ENCODE measurements at places on chromosomes 4 and X.

DNA sequence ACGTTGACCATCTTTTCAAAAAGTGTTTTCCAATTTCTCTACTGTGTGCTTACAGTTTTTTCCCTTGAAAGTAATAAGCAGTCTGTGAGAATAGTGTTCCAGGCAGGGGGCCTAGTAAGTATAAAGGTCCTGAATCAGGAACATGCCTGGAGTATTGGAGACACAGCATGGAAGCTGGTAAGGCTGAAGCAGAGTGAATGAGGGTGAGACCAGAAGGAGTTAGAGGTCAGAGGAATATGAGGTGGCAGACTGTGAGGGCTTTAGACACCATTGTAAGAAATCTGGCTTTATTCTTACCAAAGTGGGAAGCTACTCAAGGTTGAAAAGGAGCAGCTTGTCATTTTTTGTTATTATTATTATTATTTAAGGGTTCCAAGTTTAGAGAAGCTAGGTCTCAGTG, 107.4 kb downstream of the CT47B1 start:
- no peak for DNase-seq

- DNase-seq = no peak
Observed at GRCh38 chrX:9180623-9181022, 146.7 kb upstream of the FAM9B start.

DNA sequence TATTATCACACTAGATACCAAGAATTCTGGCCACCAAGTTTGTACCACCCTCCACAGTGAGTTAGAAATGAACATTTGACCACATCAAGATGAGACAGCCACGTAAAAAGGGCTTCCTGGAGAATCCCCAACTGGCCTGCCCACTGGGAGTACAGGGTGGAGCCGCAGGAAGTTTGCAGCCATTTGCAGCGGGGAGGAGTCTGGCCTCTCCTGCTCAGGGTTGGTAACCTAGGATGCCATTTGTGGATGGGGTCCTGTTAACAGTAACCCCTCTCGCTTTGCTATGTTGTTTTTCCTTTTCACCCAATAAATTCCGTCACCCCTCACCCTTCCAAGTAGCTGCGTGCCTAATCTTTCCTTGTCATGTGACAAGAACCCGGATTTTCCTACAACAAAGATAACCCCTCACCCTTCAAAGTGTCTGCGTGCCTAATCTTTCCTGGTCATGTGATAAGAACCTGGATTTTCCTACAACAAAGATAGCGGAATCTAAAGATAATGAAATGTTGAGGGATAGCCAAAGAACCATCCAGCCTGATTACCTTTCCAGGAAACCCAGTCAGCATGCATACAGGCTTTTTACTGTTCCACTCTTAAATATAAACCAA, 245.4 kb downstream of the NAF1 start:
- DNase-seq = no peak

DNA sequence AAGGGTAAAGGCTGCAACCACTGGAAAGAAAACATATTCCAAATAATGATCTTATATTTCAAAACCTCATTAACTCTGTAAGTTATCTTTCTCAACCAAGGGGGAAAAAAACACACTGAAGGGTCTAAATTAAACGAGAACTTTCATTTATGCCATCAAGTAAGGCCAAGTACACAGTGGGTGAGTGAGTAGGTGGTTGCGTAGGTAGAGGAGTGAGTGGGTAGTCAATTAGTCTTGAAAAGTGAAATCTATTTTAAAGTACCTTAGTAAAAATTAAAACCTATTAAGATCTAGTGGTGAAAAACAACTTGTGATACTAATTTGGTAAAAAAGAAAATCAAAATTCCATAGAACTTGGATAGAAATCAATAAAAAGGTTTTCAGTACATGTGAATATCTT, 3.5 kb downstream of the CASK start:
- DNase-seq = no peak

DNA sequence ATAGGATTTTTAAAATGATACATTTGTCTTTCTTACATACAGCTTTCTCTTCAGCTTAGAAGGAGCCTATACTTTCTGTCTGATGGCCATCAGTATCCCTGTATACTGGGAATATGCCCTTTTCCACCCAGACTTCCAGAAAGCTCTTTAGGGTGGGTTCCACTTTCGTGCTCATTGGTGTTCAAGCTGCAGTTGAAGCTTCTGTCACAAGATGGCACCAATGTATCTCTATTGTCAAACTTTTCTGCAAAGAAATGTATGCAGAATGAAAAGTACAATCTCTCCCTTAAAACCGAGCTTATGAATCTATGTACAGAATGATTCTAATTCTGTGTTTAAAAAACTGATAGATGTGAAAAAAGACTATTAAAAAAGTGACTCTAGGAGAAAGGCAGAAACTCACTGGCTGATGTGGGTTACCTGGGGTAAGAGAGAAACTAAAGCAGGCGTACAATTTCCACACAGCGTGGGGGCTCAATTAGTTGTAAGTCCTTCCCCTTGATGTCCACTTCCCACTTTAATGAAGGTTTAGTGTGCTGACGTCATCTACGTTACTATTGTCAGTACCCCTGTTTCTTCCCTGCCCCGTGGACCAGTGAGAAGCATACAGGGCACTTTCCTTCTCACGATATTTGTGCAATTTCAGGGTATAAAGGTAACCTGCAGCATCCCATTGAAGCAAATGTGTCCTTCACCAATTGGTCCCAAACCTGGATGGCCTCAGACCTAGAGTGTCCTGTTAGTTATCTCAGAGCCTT, 57.3 kb upstream of the TCEAL2 start:
- DNase-seq = no peak

DNA sequence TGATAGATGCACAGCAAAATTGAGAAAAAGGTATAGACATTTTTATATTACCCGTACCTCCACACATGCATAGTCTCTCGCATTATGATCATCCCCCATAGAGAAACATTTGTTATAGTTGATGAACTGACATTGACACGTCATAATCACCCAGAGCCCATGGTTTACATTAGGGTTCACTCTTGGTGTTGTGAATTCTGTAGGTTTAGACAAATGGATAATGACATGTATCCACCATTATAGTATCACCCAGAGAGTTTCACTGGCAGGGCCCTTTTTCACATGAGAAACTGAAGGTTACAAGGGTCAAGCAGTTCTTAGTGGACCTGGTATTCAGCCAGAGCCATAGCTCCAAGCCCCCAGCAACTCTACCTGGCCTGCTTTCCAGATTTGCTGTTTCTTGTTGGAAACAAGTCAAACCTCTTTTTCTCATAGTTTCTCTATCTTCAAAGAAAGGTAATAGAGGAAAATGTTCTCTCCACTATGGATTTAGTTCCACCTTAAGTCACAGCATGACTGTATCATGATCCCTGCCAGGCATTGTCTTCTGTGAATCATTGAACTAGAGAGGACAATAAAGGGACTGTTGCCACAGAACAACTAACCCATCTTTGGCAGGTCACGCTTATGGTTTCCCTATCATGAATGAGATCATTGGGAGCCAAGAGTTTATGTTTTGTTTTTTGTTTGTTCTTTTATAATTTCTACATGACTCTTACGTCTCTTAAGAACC, 64.0 kb downstream of the HHIP start:
- no peak for DNase-seq

GRCh38 chr4:153258750-153259149, 54.5 kb downstream of the TRIM2 start:
- DNase-seq = no peak

DNA sequence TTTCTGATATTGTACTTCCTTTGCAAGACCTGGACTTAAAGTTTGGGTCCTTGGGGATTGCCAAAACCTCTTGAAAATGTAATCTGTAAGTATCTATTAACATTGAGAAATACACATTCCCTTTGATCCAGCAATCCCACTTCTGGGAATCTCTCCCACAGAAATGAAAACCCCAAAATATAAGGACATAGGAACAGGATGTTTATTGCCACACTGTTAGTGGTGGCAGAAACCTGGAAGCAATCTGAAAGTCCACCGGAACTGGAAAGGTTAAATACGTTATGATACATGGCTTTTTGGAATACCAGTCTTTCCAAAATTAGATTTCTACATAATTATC, 71.2 kb upstream of the STX18 start:
- DNase-seq = no peak

DNA sequence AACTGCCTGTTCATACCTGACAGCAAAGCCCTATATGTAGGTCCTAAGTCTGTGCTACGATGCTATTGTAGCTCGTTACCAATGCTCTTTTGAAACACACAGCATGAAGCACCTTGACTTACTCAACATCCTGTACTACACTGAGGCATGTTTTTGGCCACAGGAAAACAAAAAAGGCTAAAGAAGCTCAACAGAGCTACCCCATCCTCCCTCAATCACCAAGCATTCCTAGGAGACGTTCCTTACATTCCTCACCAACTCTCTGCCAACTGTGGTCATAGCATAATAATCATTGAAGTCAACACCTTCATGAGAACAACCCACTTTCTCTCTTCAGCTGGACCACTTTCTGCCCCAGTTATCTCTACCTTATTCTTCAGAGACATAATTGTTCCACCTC, 73.7 kb upstream of the SLC25A43 start:
- no peak for DNase-seq

DNA sequence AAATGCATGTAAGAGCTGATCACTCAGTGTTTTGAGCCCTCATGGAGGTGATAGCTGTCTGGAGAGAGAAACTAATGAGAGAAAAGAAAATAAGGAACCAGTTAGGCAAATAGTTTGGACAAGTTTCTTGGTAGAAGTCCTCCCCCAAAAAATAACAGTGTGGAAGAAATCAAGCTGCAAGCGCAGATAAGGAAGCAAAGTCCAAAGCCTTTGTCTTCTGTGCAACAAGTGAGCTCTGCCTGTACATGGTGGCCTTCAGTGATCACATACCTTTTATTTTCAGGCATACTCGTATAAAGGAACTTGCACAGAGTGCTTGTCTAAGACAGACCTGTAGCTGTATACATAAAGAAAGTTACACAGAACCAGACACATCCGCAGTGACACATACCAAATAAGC, 2.5 kb upstream of the UGT2A3 start:
- DNase-seq = no peak

GRCh38 chr4:160772668-160773067, 1391.1 kb downstream of the FSTL5 start:
- DNase-seq = no peak

DNA sequence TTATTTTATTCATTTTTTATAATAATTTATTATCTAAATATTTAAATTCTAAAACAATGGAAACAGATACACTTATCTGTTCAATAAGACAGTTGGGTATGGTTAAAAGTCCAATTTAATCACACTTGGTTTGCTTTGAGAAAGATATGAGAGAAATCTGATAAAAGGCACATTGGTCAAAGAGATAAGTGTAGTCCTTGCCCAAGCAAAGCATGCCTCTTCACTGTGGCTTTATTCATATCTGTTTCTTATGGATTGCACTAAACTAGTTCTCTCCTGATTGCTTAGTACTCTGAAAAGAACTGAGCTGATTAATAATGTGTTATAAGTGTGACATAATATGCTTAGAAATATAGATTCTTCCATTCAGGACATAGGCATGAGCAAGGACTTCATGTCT, 39.8 kb downstream of the CXCL1 start:
- DNase-seq = no peak

DNA sequence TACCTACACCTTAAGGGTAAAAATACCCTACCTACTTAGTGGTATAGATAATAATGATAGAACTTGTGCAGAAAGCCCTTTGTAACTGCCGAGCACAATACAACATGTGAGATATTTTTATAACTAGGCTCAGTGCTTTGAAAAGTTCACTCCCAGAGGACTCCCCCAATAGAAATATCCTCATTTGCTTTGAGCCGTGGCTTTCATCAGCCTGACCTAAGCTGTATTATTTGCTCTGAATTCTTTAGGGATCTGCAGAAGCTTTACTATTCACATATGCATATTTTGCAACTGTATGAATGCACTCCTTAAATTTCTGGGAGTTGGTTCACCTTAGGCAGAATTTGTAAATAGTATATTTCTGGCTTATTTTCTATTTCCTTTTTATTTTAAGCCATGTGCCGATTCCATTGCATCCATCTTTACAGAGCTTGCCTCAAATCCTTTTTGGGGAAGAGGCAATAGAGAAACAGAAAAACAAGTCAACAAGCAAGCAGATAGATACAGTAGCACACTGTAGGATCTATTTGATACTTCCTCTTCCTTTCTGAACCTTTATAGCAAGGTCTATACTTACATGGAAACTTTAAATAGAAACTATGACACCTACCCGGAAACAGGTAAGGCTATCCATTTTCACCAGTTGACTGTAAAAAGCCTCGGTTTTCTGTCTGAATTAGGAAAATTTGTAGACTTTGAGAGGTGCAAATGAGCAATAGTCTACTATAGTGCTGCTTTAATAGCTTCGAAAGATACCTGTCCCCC, 242.5 kb upstream of the VCX3A start:
- no peak for DNase-seq

GRCh38 chrX:111671668-111672067, 9.3 kb upstream of the ALG13 start:
- no peak for DNase-seq

DNA sequence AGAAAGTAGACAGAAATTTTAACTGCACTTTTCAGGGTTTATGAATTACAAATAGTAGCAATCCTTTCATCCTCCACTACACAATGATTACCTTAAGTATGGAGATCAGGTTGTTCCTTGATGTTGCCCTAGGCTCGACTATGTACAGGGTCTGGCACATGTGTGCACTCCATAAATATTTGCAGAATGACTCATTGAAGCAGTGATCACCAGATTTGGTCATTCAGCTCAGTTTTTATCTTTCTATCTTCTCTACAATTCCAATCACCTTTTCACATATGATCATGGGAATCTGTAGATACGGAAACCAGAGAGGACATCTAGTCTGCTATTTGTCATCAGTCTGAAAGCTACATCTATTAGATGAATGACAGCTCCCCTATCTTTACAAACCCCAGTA, 171.7 kb upstream of the HCCS start:
- no peak for DNase-seq

- no peak for DNase-seq
Observed at GRCh38 chr4:121846662-121847061, 23.0 kb upstream of the CCNA2 start.

DNA sequence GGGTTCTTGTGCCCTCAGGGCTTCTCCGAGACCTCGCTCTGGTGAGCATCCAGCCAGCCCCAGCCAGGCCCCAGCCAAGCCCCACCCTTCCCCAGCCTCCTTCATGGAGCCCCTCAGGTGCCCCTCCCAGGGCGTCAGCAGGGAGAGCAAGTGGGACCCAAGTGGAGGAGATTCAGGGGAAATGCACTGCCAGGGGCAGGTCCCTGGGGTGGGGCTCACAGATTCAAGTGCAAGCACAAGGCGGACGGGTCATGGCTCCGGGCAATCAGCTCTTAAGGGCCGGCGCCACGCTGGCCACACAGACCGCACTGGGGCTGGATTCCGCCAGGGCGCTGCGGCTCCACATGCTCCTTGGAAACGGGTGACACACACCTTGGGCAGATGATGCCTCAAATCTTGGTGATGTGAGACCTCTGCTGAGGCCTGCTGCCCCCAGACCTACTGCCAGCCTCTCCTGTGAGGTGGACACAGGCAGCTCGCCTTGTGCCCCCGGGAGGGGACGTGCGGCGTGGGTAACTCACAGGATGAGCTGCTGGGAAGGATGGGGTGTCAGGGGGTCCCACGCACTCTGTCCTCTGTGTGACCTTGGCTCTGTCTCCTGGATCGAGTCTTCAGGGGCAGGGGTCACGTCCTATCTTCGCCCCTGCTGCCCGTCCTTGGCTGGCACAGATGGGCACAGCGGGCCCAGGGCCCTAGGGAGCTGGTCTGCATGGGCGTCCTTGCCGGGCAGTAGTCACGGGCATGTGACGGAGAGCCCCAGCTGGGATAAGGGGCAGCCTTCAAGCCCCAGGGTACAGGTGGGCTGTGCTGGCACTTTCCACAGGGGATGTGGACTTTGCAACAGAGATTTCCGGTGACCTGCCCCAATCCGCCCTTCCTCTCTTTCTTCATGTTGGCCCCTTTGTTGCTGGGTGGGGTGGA, 17.1 kb downstream of the NAT8L start:
- no peak for DNase-seq
